ENCODE measurements at places on chromosomes 5 and 9. TPM values are rescaled to one million over a fixed set of nuclear protein-coding genes. Genes with fewer than 3 reads are reported as not detected.

DNA sequence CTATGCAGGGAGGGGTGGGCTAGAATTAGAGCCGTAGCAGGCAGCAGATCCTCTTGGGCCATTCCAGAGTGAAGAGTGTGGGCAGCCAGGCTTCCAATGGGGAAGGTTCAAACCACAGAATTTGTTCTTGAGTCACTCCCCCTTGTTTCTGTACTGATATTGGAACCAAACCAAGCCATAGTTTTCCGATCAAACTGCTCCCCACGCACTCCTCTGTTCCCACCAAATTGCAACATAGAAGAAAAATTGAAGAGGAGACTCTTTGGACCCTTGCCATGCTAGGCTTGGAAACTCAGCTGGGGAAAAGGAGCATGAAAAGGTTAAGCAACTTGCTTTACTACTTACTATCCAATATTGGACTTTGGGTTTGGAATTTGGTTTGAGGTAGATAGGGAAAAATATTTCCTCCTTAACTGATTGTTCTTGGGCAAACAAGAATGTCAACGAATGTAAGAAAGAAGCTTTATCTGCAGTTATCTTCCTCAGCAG lies 165.8 kb upstream of the NR3C1 start:
- no peak for DNase-seq

DNA sequence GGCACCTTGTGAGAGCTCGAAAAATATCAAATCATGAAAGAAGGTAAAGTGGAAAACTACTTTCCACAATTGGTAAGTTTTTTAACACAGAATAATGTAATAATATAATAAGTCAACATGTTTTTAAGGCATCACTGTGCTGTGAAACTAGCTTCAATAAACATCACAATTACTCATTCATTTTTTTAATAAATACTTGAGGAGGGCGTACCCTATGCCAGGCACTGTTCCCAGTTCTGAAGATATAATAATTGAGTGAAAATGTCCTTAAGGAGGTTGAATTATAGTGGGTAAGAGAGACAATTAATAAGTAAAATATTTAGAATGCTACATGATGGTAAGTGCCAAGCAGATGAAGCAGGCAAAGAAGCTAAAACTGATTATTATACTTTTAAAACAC lies 381.4 kb downstream of the ELAVL2 start:
- no peak for DNase-seq

- no peak for DNase-seq
Observed at GRCh38 chr9:125889112-125889475, 141.9 kb downstream of the PBX3 start.

DNA sequence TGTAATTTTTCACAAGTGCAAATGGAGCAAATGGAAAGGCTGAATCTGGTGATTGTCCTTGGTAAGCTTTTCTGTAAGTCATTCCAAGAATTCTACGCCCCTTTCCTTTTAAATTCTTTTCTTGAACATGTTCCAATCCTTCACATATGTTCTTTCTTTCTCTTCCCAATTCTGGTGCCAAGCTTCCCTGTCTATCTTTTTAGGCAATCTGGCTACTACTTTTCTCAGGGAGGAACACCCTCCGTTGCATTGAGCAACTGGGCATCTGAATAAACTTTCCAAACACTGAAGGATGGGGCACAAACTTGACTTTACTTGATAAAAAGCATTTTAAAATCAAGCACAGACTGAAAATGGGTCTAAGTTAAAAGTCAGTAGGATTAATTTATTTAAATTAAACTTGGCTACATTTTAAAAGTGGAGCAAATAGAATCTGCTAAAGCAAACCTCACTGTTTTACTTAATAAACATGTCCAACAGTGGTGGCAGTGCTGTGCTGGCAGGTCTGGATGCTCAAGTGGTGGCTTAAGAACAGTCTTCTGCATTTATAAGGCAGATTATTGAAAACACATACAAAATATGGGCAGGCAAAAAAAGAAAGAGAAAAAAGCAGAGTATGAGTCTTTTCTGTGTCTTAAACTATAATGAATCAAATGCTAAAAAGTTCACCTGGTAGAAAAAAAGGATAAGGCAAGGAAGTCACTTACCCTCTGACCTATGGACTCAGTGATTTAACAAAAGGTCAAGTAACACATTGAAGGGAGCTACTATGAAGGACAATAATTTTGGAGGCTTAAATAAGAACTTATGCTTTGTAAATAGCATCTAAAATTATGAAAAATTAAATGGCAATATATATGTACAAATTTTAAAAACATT lies 5.4 kb downstream of the ELL2 start:
- no peak for DNase-seq

DNA sequence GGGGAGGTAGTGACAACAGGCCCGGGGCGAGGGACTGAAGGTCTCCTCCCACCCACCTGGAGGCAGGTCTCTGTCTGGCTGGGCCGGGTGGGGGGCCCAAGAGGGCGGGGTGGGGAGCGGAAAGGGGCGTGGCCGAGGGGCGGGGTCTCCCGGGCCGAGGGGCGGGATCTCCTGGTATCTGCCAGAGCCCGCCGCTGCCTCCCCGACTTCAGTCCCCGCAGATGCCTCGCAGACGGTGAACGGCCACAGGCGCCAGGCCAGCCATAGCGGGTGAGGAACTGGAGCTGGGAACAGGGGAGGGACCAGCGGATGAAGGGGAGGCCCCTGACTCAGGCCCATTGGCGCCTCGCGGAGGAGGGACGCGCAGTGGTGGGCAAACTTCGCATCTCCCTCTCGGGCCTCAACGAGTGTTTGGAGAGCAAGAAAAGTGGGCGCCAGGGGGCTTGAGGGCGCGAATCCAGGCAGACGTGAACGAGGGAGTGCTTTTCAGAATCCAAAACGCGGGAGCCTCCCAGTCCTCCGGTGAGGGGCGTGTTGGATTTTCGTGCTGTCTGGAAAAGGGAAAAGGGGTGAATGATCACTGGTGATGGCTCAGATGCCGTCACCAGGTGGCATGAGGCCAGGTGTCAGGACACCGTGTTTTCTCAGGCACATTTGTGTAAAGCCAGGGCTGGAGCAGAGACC lies at the start of gene ADGRD2:
Gene ADGRD2 (plus strand): TSS at position 211 of the 684 bp plus-strand sequence. CDS start 1,216 bp downstream, outside the sequence.
- peak; percentile 9 for DNase-seq

DEPDC1B gene
- total RNA-seq: not detected

Measured in naive thymus-derived CD8-positive, alpha-beta T cell (primary cell).